Stimulated activated CD8-positive, alpha-beta memory T cell treated with anti-CD3 and anti-CD28 coated beads, Interleukin-7, amount 100 ng/mL, for 48 hours (primary cell): ENCODE measurements at places on chromosomes 16 and 17.

- no peak for DNase-seq
These were observed 50.6 kb downstream of the MGAT5B start for GRCh38 chr17:76918811-76919210.

- DNase-seq, result no peak
These were observed 17.0 kb upstream of the PPM1D start for GRCh38 chr17:60583008-60583407.

DNA sequence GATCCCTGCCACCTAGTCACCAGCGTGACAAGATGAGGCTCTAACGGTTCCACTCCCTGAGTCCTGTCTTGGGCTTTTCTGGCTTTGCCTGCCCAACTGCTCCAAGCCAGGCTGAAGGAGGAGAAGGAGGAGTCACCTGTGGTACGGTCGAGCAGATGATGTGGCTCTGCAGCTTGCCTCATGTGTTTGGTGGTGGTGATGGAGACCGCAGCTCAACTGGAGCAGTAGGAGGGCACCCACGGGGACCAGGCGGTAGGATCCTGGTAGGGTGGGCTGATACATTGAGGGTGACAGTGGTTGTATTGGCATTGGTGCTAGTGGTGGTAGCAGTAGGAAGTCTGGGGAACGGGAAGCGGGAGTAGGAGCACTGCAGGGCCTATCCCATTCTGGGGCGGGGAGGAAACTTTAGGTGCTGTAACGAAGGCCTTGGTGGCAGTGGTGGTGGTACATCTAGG is 202.8 kb upstream of the WSB1 start:
- no peak for DNase-seq

DNA sequence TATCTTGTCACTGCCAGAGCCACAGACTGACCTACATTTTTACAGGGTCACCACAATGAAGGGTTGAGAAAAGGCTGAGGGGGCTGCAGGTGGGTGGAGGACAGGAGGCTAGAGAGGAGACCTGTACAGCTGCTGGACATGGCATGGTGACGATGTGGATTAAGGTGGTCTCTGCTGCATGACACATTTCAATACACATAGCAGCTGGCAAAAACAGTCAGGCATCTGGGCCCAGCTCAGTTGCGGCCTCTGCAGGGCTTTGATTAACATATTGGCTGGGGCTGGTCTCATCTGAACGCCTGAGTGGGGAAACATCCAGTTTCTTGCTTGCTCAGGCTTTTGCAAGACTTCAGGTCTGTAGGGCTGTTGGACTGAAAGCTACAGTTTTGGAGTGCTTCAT is 265.4 kb upstream of the FOXF1 start:
- no peak for DNase-seq

DNA sequence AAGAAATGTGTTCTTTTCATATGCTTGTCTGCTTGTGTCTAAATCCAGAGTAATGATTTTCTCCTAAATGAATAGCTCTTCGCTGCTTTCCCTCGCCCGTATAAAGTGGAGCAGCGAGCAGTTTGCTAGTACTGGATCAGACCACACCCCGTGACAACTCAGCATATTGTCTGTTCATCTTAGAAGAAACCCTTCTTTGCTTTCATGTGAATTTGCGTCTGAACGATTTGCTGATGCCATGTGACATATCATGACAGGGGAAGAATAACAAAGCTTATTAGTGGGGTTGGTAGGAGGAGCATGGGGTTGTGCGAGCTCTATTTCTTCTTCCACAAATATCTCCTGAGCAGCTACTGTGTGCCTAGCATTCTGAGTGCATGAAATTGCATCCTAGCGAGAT is 44.1 kb upstream of the CACNG4 start:
- DNase-seq, result no peak

DNA sequence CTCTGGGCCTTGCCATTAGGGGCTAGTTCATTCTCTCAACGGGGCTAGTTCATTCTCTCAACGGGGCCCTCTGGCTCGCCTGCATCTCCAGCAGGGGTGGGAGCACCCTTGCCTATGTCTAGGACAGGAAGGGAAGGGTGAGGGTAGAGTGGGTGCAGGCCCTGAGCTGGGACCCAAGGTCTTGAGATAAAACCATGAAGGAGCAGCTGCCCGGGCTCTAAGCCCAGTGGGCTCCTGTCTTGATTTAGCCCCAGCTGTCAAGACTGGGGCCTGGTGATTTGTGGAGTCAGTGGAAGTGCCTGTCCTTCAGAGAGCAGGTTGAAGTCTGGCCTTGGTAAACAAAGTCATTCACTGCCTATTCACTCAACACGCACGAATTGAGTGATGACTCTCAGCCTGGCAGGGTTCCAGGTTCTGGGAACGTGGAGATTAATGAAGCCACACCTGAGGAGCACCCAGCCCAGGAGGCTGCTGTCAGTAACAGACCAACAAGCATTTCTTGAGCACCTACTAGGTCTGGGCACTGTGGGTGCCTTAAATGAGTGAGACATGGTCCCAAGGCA is 35.4 kb downstream of the WNT3 start:
- no peak for DNase-seq

GRCh38 chr16:19430345-19430744 is 12.7 kb downstream of the TMC5 start:
- no peak for DNase-seq

DNA sequence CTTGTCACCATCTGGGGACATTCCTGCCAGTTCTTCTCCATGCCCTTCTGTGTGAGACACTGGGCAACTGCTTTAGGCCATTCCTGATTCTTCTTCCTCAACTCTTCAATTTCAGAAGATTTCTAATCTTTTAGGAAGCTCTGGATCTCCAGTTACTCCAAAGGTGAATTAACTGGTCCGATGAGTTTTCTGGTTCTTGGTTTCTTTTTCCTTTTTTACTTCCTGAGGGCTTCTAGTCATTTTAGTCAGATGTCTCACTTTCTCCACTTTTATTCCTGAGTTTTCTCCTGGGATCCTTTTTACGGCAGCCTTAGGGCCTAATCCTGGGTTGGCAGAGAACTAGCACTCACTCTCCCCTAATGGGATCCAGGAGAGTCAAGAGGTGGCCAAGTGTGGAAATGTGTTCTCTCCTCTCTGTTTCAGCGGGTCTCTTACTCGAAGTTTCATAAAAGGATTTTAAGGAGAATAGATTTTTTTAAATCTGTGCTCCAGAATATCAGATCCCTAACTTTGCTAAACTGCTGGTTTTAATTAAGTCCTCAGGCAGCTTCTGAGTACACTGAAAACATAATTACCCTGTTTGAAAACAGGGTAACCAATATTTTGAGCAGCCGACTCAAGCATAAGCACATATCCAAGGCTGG is 107.6 kb downstream of the RMI2 start:
- no peak for DNase-seq
